ENCODE measurements at places on chromosomes 1 and 21.

GRCh38 chr1:169460191-169460833 is 25.4 kb downstream of the SLC19A2 start:
- no peak for DNase-seq

- DNase-seq: no peak
Measured at GRCh38 chr1:50175719-50176639, 67.3 kb downstream of the ELAVL4 start.

DNA sequence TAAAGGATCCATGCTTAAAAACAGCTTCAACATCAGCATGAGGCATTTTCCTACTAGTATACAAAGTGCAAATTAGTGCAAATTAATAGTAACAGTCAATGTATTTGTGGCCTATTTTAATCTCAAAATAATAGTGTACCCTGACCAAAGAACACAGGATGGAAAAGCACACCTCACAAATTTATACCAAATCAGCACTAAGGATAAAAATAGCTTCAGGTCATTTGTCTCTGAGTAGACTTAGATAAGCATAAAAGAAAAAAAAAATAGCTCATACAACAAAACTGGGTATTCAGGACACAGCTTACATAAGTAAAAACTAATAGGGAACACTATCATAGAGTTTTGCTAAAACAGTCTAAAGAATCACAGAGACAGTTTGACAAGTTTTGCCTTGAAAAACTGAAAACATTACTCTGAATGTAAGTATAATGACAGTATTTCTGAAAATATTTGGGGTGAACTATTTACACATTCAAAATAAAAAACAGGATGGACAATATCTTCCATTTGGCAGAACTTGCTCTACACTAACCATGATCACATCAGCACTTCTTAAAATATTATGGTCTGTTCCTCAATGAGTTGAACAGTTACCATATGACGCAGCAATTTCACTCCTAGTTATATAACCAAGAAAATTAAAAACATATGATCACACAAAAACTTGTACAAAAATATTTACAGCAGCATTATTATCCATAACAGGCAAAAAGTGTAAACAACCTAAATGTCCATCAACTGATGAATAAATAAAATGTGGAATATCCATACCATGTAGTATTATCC is 46.3 kb downstream of the RNF115 start:
- DNase-seq: no peak

DNA sequence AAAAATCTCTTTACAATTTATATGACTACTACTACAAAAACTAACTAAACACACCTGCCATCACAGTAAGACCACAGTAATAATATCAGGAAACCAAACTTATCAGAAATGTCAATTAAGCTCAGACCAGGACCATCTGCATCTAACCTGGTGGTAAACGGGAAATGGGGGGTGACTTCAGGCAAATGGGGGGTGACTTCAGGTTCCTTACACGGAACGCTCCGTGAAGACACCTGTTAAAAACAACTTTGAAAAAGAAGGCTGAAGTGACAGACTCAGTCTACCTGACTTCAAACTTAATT is 15.8 kb downstream of the PRDM15 start:
- no peak for DNase-seq

DNA sequence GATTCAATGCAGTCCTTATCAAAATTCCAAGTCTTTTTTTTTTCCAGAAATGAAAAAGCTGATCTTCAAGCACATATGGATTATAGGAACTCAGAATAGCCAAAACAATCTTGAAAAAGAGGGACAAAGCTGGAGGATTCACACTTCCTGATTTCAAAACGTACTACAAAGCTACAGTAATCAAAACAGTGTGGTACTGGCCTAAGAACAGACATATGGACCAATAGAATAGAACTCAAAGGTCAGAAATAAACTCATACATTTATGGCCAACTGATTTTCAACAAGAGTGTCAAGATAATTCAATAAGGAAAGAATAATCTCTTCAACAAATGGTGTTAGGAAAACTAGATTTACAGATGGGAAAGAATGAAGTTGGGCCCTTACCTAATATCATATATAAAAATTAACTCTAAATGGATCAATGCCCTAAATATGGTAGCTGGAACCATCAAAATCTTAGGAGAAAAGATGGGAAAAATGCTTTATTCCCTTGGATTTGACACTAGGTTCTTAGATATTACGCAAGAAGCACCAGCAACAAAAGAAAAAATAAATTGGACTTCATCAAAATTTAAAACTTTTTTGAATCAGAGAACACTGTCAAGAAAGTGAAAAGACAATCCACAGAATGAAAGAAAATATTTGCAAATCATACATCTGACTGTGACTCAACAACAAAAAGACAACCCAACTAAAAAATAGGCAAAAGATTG is 4.0 kb upstream of the KRTAP10-12 start:
- DNase-seq: no peak

DNA sequence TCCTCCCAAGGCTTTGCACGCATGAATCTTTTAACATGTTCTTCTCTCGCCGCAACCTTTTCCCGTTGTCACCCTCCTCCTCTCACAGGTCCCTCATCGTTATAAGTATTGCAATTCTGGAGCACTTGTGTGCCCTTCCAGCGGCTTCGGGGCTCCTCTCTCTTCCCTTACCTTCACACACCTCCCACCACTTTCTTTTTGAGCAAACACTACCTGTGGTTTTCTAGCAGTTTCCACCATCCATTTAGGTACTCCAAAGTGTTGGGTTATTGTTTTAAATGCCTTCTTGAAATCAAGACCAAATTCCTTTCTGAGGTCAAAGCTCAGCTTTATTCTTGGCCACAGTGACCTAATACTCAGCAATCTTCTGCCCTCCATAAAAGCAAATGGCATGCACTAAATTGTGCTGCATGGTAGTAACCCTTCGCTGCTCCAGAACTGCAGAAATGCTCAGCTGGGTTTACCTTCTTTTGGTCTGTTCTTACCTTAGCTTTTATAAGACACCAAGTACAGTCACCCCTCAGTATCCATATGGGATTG is 472.4 kb downstream of the SETD4 start:
- DNase-seq: no peak

DNA sequence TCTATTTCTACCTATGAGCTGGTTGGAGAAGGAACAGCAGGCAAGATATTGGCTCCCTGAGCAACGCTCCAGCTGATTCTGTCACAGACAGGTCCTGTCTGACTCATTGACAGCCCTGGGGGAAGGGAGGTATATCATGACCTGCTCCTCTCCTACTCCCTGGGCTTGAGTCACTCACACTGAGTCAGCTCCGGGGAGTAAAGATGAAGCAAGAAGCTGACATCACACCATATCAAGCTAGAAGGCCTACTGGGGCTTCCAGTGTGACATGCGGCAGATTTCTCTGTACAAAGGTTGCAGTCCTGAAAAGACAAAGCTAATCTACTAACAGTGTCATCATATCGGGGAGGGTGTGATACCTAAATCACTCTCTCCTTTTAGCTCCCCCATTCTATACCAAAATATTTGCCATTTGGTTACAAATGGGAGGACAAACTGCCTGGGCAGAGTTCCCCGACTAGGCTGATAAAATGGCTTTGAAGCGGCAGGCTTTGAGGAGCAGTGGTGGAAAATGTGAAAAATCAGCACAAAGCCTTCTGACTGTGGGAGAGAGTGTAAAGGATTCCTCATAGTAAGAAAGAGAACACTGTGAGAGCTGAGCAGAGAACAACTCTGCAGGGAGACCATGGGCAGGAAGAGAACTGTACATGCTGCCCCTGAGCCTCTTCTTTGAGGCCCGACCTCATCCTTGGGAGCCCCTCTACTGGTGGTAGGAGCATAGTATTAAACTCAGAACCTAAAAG is 15.5 kb downstream of the PI4KB start:
- DNase-seq: no peak

GRCh38 chr1:51345300-51345687 is 14.9 kb upstream of the TTC39A start:
- no peak for DNase-seq

Data from cardiac septum (tissue), 1 donor.